ENCODE measurements at places on chromosomes 6 and 20.

GRCh38 chr20:50555662-50556061 is 45.5 kb downstream of the PTPN1 start:
- no peak for DNase-seq

DNA sequence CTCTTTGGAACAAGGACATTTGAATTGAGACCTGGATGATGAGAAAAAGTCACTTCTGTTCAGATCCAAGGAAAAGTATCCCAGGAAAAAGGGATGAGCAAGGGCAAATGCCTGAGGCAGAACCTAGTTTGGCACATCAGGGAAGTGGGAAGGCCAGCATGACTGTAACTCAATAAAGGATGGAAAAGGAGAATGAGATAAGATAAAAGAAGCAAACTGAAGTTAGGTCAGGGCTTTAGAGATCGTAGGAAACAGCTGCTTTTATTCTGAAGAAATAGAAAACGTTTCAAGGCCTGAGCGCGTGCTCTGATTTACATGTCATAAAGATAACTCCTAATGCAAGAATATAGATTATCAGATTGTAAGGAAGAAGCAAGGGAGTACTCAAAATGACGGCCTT is 450.0 kb downstream of the FRK start:
- no peak for DNase-seq

DNA sequence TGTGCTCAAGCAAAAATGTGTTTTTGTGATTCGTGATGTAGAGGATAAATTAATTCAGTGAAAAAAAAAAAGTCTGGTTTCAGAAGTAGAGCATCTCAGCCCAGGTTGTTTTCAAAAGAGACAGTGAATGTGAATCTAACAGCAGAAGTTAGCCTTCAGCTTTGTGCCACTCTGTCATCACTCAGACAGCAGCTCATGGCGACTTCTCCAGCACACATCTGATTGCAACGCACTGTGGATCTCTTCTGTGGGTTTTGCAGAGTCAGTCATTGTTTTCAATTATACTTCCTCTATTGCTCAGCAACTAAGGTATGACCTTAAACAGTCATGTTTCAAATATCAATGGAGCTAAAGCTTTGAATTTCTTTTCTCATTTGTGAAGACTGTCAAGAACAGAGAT is 335.5 kb upstream of the POU3F2 start:
- no peak for DNase-seq

GRCh38 chr6:167244064-167244960 is 46.8 kb upstream of the UNC93A start:
- no peak for DNase-seq

GRCh38 chr6:44622956-44623355 is 235.4 kb downstream of the CDC5L start:
- no peak for DNase-seq

GRCh38 chr20:12409501-12409900 is 491.8 kb downstream of the BTBD3 start:
- DNase-seq: no peak

- DNase-seq: peak; percentile 81
Observed at GRCh38 chr20:10622657-10623418, 51.0 kb downstream of the JAG1 start.

GRCh38 chr6:80156221-80156620 is 49.8 kb downstream of the BCKDHB start:
- DNase-seq: no peak

DNA sequence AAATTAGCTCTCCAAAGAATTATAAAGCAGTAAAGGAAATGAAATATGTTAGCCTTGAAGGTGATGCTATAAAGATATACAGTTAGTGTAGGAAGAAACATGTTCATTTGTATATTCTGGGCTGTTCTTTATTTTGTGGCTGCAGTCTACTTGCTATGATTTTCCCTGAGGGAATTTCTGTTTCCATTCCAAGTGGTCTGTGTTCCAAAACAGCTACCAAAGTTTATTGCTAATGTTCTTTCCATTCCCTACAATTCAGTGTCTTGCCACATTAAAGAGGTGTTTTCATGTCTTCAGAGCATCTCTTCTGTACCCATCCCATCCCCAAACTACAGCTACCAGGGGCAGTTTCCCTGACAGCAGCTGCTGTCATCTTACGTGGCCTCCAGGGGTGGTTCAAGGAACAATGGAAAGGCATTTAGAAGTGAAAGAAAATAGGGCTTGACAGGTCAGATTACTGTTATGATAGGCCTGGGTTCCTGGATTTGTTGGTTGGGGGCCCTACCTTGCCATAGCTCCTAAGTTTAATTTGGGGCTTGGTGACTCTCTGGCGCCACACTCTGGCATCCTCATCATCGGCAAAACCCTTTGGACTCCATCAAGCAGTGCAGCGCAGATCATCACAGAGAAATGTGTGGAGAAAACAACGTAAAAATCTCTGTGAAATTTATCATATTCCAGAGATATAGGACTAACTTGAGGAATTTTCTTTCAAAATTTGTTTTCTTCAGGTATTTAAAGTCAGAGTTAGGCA is 33.8 kb upstream of the AIG1 start:
- DNase-seq: peak; percentile 73

GRCh38 chr6:31969712-31970603 is 2.0 kb downstream of the DXO start:
- no peak for DNase-seq

- DNase-seq: peak; percentile 82
Observed at GRCh38 chr6:136643850-136644596, 93.8 kb upstream of the MAP7 start.

DNA sequence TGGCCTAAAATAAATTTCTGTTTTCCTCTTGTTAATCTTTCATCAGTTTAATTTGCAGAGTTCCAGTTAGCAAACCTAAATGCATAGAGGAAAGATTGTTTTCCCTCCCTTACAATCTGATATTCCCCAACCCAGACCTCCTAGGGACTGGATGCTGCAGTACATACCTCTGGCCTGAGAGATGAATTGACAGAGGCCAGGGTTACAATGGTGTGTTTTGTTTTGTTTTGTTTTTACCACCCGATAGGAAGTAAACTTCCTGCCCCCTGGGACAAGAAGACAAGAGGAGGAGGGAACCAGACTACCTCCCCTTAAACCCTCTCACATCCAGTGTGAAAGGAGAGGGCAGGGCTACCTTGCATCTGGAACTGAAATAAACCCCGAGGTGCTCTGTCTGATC is 319.0 kb downstream of the LRFN2 start:
- DNase-seq: no peak

- DNase-seq: no peak
Observed at GRCh38 chr6:4844108-4844507, 67.9 kb downstream of the CDYL start.

GRCh38 chr20:10731190-10731965 is 57.6 kb upstream of the JAG1 start:
- no peak for DNase-seq

DNA sequence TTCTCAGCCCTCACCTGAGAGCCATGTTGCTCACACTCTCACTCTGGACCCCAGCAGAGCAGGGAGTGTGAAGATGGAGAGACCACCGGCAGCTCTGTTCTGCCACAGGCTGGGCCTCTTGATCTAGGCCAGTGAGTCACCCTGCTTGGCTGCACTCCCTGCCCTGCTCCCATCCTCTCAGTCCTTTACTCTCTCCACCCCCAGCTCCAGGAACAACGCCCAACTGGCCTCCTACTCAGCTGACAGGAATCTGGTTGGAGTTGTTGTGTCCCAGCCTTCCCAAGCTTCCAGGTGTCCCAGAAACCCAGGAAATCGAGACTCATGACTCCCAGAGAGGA is at the start of gene PSORS1C1:
Gene PSORS1C1, plus strand, starts transcription at position 260 of the 338 bp plus-strand sequence. CDS start 14,833 bp downstream, outside the sequence.
- peak; percentile 66 for DNase-seq

- no peak for DNase-seq
Observed at GRCh38 chr6:139801571-139802321, 427.3 kb upstream of the CITED2 start.

DNA sequence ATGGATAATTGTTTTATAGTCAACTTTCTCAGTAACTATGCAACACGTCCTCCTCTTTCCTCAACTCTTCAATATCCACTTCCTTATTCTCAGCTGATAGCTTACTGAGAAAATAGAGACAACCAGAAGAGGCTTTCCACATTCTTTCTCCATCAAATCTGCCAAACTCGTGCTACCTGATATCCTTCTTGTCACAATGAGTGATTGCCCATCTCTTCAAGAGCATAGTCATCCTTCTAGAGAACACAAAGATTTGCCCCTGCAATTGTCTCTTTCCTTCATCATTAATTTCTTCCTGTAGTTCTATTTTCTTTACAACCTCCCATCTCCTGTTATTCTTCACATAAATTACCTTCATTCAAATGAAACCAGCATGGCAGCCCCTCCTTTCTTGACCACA is 75.9 kb upstream of the RGS17 start:
- no peak for DNase-seq

DNA sequence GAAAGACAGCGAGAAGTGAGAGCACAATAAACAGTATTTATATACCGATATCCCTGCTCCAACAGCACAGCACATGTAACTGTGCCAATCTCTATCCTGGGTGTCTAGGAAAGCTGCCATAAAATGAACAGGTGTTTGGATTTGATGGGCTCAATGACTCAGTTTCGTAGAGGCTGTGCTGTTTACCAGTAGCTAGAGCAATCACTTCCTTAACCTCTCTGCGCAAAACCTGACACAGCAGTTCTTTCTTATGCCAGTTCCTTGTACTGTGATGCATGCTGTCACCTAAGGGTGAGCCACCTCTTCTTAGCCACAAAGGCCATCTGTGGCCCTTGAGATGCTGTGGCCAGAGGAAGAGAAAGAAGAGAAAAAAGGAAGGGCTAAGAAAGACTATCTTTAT is 59.3 kb downstream of the SHPRH start:
- DNase-seq: peak; percentile 7

- peak; percentile 38 for DNase-seq
Observed at GRCh38 chr6:24719125-24719971, at the start of gene C6orf62. TSS of gene C6orf62 (minus strand) at chr6:24719154. CDS start at chr6:24718668, 486 bp downstream.

DNA sequence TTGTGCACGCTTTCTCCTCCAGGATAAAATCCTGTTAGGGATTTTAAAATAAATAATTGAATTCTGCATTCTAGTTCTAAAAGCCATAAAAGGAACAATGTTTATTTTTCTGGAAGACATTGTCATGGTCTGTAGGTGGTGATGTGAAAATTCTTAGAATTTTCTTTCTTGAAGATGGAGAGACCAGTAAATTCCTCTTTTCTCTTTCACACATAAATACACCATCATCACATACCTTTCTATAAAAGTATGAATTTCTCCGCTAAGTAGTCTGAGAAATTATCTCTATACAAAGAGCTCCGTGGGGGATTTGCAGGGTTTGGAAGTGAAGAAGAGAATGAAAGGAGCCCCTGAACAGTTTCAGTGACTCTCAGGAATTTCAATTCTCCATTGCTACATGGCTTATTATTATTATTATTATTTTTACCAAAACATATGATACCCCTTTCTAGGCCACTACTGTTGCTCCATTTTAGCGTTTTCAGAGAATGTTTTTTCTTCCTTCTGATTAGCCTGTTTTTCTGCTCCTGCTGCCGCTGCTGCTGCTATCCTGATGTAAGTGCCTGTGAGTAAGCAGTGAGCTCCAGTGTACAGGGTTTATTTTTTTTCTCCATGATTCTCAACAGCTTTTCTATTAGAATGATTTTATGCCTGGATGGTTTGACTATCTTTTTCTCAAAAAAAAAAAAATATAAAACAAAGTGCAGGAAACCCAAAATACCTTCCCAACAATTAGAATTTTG is 145.8 kb downstream of the SAMD5 start:
- DNase-seq: no peak
